ENCODE measurements at places on chromosomes 2 and 18.

- no peak for DNase-seq
Observed at GRCh38 chr2:10826026-10826425, 13.4 kb upstream of the PDIA6 start.

DNA sequence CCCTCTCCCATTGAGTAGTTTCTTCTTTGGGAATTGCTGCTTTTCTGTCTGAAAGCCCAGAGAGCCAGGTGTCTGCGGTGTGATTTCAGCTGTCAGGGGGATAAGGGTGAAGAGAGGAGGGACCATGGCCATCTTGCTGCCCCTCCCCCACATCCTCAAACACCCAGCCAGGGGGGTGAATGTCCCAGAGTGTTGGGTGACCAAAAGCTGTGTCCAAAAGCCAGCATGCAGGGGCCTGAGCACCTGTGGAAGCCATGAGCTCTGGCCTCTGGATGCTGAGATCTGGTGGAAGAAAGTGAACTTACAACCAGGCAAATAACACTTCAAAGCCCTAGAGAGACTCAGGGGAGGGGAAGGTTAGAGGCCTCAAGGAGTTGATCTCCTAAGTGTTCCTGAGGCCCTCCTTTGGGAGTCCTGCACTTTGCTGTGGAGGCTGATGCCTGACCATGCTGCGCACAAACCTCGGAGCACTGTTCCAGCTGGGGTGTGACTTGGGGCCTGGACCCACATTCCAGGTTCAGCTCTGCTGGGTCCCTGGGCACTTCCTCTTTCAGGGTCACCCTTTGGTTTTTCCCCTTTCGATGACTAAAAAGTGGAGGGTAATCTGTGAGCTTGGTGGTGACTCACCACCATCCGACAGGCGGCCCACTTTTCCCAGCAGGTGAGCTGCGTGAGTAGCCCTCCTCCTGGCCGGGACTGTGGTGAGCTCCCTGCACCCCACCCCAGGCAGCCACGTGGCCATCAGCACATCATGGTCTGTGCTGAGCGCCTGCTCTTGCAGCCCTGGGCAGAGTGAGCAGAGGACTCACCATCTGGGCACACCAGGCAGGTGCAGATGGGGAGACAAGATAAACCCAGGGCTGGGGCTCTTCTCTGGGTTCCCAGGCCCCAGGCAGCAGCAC, 66.8 kb upstream of the FOSL2 start:
- DNase-seq = no peak

DNA sequence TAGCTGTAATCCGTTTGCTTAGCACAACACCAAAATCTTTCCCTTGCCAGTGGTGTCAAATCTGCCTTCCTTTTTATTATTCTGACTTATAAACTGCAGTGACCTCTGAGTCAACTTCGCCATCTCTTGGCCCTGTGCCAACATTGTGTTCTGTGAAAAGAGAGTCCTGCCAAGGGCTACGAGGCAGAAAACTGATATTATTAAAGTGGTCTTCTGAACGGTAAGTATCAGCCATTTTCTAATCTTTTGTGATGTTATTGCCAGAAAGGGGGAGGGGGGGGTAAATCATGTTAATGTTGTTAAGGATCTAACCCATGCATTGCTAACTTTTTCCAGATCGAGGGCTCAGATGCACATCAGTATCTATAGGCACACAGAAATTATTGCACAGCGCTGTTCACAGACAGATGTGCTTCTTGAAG, 121.5 kb upstream of the LTBP1 start:
- DNase-seq = no peak

DNA sequence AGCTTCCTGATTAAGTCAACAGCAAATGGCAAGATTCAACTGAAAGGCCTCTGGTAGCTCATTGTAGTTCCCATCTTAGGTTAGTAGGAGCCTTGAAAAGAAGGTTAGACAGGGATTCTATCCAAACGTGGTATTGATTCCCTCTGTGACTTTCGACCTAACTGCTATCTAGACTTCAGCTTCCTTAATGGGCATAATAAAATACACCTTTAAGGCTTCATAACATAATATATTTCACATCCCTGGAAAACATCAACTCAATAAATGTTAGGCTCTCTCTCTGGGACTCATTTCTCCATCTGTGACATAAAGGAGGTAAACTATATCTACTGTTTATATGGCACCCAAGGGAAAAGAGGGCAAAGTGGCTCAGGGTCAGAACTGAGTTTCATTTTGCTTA, 60.9 kb downstream of the STK39 start:
- no peak for DNase-seq

GRCh38 chr18:21109936-21110712, 1.5 kb downstream of the ROCK1 start:
- no peak for DNase-seq

DNA sequence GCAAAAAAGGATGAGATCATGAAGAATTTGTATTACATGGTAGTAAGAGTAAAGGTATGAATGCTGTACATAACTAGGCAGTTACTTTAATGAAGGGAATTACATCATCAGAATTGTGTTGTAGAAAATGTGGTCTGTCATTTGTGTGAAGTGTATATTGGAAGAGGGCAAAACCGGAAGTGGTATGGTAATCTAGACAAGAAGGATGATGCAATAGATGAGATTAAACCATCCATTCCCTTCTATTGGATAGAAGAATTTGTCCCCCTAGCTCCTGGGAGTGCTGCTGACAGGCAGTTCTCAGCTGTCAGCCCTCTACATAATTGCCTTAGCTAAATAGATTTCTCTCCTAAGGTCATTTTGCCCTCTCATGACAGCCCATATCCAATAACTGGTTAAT, 55.9 kb upstream of the BARD1 start:
- DNase-seq = no peak

GRCh38 chr18:49490246-49490762, 3.3 kb upstream of the C18orf32 start:
- DNase-seq = no peak

GRCh38 chr2:241990466-241990865, 120.9 kb downstream of the RTP5 start:
- no peak for DNase-seq

- no peak for DNase-seq
Observed at GRCh38 chr2:134782792-134783191, 55.6 kb upstream of the ACMSD start.

DNA sequence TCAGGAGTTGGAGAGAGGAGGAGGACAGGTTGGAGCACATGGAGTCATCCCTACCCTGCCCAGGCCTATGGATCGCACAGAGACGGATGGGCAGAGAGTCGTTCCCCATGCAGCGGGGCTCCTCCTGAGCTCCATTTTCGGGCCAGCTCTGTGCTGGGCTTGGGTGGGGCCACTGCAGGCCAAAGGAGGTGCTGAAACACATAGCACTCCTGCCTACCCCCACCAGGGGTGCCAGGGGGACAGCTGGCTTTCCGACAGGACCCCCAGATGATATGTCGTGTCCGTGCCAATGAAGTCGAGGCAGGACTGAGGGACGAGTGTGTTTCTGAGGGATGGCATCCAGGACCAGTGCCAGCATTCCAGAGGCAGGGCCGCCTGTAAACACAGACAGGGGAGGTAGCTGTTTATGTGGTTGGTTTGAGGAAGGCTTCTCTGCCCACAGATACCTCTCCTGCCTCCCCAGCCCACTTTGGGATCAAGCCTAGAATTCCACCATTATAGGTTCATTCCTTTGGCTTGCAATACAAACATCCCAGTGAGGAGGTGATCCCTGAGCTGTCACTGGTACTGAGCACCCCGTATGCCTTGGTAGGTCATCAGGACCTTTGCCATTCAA, 116.6 kb downstream of the GLI2 start:
- no peak for DNase-seq

GRCh38 chr2:73156539-73157124, 43.9 kb upstream of the RAB11FIP5 start:
- DNase-seq = no peak

DNA sequence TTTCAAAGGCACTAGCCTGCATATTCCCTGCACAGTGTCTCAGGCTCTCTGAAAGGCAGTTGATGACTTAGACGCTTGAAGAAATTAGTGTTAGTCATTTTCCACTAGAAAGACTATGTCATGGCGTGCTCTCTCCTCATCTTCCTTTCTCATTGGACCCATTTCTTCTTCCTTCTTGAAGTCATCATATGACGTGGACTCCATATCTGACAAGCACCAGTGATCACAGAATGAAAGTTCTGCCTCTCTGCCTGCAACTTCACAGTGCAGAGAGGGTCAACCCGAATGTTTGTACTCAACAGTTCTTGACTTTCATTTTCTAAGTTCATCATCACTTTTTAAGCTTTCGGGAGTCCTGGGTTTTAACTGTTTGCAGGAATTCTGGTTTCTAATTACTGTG, 63.7 kb upstream of the CYRIA start:
- no peak for DNase-seq

GRCh38 chr2:215431778-215432758, 3.8 kb downstream of the FN1 start:
- no peak for DNase-seq

DNA sequence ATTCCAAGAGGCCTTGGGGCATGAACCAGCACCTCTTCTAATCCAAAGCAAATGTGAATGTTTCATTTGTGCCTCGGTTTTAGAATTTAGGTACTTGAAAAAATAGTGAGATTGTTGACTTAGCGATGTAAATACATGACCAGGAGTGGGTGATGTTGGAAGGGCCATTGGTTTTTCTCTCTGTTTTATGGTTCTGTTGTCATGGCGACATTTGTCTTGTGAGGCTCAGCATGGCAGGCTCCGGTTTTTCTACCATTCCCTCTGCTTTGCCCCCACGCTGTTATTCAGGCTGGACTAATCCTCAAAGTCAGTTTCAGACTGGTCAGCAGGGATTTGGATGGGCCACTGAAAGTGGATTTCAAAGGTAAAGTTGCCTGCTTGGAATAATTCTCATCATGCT, 255.4 kb downstream of the ALPK2 start:
- DNase-seq = no peak
